ENCODE measurements at places on chromosomes 11 and 22. TPM values are rescaled to one million over a fixed set of nuclear protein-coding genes. Genes with fewer than 3 reads are reported as not detected.

DNA sequence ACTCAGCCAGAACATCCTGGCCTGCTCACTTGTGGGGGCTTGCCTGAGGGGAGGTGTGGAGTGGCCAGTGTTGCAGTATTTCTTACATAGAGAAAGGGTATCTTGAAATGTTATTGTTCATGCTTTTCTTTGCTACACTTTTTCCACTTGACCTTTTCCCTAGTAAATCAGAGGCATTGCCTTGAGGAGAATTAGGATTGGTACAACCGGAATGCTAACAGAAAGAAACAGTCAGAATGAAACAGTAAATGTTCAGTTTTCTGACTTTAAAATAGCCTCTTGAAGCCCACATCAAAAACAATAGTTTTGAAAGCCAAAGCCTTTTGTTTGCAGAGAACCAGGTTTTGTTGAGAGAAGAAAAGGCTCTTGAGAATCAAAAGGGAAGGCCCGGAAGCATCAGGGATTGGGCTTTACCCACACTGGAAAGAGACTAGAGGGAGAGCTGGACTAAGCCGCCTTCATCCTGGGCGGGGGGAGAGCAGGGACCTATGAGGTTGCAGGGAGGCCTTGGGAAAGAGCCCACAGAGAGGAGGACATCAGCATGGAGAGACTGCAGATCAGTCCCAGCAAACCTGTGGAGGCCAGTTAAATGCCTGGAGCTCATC lies 12.4 kb downstream of the ADM start:
- no peaks in the 10 kb centered on the region for H3K36me3 ChIP-seq
- no peak overlapping the region for H3K4me3 ChIP-seq
- no peaks in the 10 kb centered on the region for H3K27me3 ChIP-seq
- H3K27ac ChIP-seq = no peak overlapping the region
- H3K4me1 ChIP-seq = no peaks in the 10 kb centered on the region

GRCh38 chr22:27878541-27878940 lies 40.5 kb downstream of the PITPNB start:
- H3K4me3 ChIP-seq = no peak overlapping the region
- H3K27ac ChIP-seq = no peak overlapping the region
- no peaks in the 10 kb centered on the region for H3K27me3 ChIP-seq
- peaks cover 49% of the 10 kb centered on the region for H3K4me1 ChIP-seq
- peaks cover 11% of the 10 kb centered on the region for H3K36me3 ChIP-seq

DNA sequence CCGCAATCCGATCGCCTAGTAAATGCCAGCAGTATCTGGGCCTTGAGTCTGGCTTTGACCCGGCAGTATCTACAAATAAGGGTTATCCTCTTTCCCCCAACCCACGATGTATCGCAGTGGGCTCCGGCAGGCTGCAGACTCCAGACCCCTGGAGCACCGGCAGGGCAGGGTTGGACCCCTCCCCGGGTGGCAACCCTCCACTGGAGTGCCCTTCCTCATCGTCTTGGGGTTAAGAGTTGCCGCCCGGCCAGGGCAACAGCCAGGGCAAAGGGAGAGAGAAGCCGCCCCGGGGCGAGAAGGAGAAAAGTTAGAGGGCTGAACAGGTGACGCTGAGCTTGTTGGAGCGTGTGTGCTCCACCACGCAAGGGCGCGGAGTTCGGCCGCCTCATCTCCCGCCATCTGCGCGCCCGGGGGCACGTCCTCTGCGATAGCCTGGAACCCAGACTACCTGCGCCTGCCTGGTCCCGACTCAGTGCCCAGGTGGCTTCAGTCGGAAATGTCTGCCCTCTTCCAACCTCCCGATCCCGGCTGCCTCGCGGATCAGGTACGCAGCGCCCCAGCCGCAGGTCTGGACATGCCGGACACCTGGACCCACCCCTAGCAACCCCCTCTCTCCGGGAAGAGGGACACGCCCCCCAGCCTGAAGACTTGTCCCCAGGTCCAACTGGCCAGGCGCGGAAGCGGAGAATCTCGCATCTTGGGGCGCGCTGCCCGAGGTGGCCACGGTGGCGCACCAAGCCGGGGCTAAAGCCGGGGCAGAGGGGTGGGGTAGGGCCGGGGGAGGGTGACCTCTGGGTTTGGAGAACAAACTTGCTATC lies 1.2 kb downstream of the DSCAML1 start:
- H3K4me3 ChIP-seq = peak overlapping the region; percentile 48
- no peak overlapping the region for H3K27ac ChIP-seq
- no peaks in the 10 kb centered on the region for H3K36me3 ChIP-seq
- no peak for DNase-seq
- H3K4me1 ChIP-seq = peaks cover 10% of the 10 kb centered on the region

DNA sequence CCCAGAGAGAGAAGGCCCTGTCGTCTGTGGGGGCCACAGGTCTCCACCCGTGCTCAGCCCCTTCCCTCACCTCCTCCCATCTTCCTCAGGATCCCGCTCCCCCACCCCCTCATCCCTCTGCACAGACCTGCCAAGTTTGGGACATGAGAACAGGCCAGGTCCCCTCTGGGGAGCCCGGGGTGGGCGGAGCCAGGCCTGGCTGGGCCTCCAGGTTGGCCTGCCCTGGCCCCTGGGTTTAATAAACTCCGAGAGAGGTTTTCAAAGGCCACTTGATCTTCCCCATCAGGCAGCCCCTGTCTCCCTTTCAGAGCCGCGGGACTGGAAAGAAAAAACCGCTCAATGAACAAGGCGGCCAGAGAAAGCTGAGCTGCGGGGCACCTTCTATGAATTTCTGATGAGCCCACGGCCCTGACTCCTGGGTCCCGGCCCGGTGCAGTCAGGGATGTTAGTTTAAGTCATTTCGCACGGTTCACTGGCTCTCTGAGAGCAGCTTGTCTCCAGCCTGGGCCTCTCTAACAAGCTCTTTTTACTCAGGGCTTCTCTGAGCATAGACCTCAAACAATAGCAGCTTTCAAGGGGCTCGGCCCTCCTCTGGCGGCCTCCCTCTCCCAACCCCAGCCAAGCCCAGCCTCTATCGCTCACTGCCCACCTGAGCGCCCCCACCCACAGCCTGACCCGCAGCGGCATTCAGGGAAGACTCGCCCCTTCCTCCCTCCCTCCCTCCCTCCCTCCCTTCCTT lies 64.8 kb downstream of the RPUSD4 start:
- H3K27ac ChIP-seq = no peak overlapping the region
- no peaks in the 10 kb centered on the region for H3K36me3 ChIP-seq
- H3K4me1 ChIP-seq = no peaks in the 10 kb centered on the region

- no peak overlapping the region for H3K27ac ChIP-seq
- no peaks in the 10 kb centered on the region for H3K27me3 ChIP-seq
- no peak for DNase-seq
- H3K4me3 ChIP-seq = no peak overlapping the region
- no peaks in the 10 kb centered on the region for H3K4me1 ChIP-seq
Observed at GRCh38 chr22:22759371-22759770, 115.0 kb downstream of the GGTLC2 start.

DNA sequence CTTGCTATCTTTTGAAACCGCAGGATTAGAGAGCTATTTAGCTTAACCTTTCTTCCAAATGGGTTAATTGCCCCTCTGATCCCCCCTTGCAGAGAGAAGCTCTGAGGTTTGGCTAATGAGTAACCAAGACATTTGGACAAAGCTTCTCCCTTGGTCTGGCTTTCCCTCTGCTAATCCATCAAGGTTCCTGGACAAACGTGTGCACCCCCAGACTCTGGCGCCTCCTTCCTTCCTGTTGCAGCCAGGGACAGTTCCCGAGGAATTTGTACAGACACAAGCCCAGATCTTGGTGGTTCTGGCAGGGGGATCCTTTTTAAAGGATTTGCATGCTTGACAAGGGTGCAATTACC lies 1.6 kb downstream of the KIAA1671 start:
- H3K4me1 ChIP-seq = no peaks in the 10 kb centered on the region
- H3K27me3 ChIP-seq = no peaks in the 10 kb centered on the region
- peak overlapping the region; percentile 85 for H3K27ac ChIP-seq
- DNase-seq = no peak
- H3K4me3 ChIP-seq = peak overlapping the region; percentile 48
- no peaks in the 10 kb centered on the region for H3K36me3 ChIP-seq

Gene GUCY1A2
- total RNA-seq = 11.0 TPM

GRCh38 chr11:45927332-45927683 lies 4.9 kb downstream of the LARGE2 start:
- H3K27ac ChIP-seq = no peak overlapping the region
- peaks cover 9% of the 10 kb centered on the region for H3K36me3 ChIP-seq
- no peak for DNase-seq
- peaks cover 18% of the 10 kb centered on the region for H3K4me1 ChIP-seq
- H3K4me3 ChIP-seq = no peak overlapping the region

GRCh38 chr11:7032692-7033091 lies 12.4 kb downstream of the NLRP14 start:
- no peak overlapping the region for H3K27ac ChIP-seq
- no peaks in the 10 kb centered on the region for H3K4me1 ChIP-seq
- H3K27me3 ChIP-seq = no peaks in the 10 kb centered on the region
- no peaks in the 10 kb centered on the region for H3K36me3 ChIP-seq

Gene USP28
- total RNA-seq = 129 TPM

Gene APOL5
- not detected for total RNA-seq

Gene GNG3
- total RNA-seq = not detected

GRCh38 chr11:106614262-106614661 lies 404.0 kb downstream of the GUCY1A2 start:
- H3K4me1 ChIP-seq = no peaks in the 10 kb centered on the region
- DNase-seq = no peak
- no peak overlapping the region for H3K4me3 ChIP-seq
- no peak overlapping the region for H3K27ac ChIP-seq
- no peaks in the 10 kb centered on the region for H3K27me3 ChIP-seq

- no peak overlapping the region for H3K4me3 ChIP-seq
- no peak overlapping the region for H3K27ac ChIP-seq
- H3K4me1 ChIP-seq = no peaks in the 10 kb centered on the region
- H3K27me3 ChIP-seq = no peaks in the 10 kb centered on the region
Observed at GRCh38 chr11:74641289-74641688, 48.9 kb downstream of the POLD3 start.

Gene OR56A1
- total RNA-seq = not detected

Gene CBX7
- 69.8 TPM for total RNA-seq

DNA sequence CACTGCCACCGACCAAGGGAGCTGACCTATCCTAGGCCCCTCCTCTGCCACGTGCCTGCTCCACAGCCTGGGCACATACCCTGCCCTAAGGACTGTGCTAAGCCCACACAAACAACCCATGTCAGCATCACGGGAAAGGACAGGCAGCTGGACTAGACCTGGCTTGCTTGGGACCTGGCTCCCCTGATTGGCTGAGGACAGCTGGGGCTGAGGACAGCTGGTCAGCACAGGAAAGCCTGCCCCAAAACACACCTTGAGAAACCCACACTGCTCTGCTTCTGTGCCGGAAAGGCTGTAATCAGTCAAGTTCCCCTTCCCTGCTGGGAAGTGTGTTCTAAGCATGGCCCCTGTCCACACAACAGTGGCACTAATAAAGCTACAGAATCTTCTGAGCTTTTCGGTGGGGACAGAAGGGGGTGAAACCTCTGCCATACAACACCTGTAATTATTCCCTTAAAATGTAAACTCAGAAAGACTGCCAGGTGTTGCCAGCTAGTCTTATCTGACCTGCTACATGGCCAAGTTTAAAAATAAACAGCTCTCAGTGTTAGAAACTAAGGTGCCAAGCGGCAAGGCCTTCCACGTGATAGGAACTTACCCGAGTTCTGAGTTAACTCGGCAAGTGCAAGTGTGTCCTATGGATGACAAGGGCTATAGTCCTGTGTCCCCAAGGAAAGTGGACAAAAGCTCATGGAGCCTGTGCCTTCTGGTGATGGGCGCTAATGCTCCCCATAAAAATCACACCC lies 35.7 kb upstream of the ARFGAP3 start:
- H3K4me1 ChIP-seq = peaks cover 60% of the 10 kb centered on the region
- peak overlapping the region; percentile 76 for H3K27ac ChIP-seq
- peaks cover 46% of the 10 kb centered on the region for H3K36me3 ChIP-seq
- no peak overlapping the region for H3K4me3 ChIP-seq

DNA sequence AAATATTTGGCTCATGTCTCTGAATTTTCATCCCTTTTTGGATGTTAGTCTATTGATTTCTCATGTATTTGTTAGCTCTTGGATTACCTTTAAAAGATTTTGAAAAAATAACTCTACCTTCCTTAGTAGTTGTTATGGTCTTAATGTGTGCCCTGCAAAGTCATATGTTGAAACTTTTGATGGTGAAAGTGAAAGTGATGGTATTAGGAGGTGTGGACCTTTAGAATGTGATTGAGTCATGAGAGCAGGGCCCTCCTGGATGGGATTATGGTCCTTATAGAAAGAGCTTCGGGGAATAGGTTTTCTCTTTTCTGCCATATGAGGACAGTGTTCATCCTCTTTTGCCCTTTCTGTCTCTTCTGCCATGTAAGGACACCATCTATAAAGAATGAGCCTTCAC lies 33.6 kb upstream of the MPPED2 start:
- no peaks in the 10 kb centered on the region for H3K4me1 ChIP-seq
- H3K4me3 ChIP-seq = no peak overlapping the region
- no peak for DNase-seq
- H3K27ac ChIP-seq = no peak overlapping the region
- H3K36me3 ChIP-seq = no peaks in the 10 kb centered on the region

- no peaks in the 10 kb centered on the region for H3K27me3 ChIP-seq
- peak; percentile 85 for DNase-seq
- no peaks in the 10 kb centered on the region for H3K36me3 ChIP-seq
Observed at GRCh38 chr11:2376751-2377451, at the start of gene CD81. CD81 (plus strand) TSS chr11:2377310; CDS start chr11:2377550, 240 bp downstream.

Gene CDCA5
- 0.42 TPM for total RNA-seq

- peak overlapping the region; percentile 69 for H3K27ac ChIP-seq
- H3K27me3 ChIP-seq = no peaks in the 10 kb centered on the region
- DNase-seq = no peak
- H3K4me3 ChIP-seq = no peak overlapping the region
- H3K36me3 ChIP-seq = peaks cover under 1% of the 10 kb centered on the region
- peaks cover 45% of the 10 kb centered on the region for H3K4me1 ChIP-seq
Observed at GRCh38 chr22:26549902-26550497, 37.7 kb upstream of the TFIP11 start.

DNA sequence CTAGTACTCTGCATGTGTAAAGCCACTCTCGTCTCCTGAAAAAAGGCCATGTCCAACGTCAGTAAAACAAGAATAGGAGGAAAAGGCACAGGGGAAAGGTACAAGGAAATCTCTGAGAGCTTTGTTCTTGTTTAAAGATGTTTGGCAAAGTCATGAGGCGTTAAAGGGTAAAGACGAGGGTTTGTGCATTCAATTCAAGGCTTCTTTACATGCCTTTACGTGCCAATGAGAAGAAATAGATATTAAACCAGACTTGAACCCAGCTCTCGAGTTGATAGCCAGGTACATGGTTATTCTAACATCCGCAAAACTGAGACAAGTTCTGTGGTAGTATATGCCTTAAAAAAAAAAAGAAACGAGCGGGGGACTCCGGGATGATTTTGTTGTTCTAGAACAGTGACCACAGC lies 704 bp upstream of the CFL1 start:
- H3K27ac ChIP-seq = peak overlapping the region; percentile 96
- peaks cover 21% of the 10 kb centered on the region for H3K4me1 ChIP-seq

Gene CPT1B
- total RNA-seq = 306 TPM

Gene HBG2
- total RNA-seq = not detected

Gene HOATZ
- total RNA-seq = not detected

DNA sequence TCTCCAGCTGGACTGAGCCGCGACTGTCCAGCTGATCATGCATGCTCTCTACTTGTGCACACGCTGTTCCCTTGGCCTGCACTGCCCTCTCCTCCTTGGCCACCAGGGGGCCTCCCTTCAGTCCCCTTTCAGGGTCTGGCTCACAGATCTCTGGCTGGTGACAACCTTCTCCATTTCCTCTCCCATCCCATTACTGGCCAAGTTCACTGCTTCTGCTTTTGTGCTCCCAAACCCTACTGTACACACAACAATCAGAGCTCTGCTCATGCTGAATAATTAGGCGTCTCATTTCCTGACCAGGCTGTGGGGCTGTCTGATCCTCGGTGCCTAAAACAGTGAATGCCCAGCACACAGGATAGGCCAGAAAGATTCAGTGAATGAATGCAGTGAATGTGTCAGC lies 224.0 kb upstream of the NARS2 start:
- no peak overlapping the region for H3K4me3 ChIP-seq
- H3K4me1 ChIP-seq = peaks cover 30% of the 10 kb centered on the region
- no peak overlapping the region for H3K27ac ChIP-seq
- H3K27me3 ChIP-seq = no peaks in the 10 kb centered on the region
- DNase-seq = peak; percentile 81
